ENCODE measurements at places on chromosomes 3 and 15. TPM values are rescaled to one million over a fixed set of nuclear protein-coding genes. Genes with fewer than 3 reads are reported as not detected.

The ASB14 gene
- not detected for total RNA-seq

The SHC4 gene
- total RNA-seq, result 0.04 TPM

The STRC gene
- total RNA-seq, result not detected

The IL5RA gene
- not detected for total RNA-seq

The ISL2 gene
- total RNA-seq, result not detected

The ANKRD63 gene
- 0.24 TPM for total RNA-seq

The ITIH3 gene
- 928 TPM for total RNA-seq

The WDR93 gene
- not detected for total RNA-seq

The SPTBN5 gene
- total RNA-seq, result 0.98 TPM

The DNASE1L3 gene
- total RNA-seq, result 134 TPM

The PAQR5 gene
- 0.59 TPM for total RNA-seq

The NLGN1 gene
- total RNA-seq, result 0.12 TPM

The LEKR1 gene
- total RNA-seq, result not detected

The HOMER2 gene
- 64.2 TPM for total RNA-seq

The CHRNA5 gene
- total RNA-seq, result 0.56 TPM

The PSTPIP1 gene
- 4.0 TPM for total RNA-seq

Data from right lobe of liver (tissue), 6 donors.